ENCODE measurements at places on chromosomes 4 and X.

DNA sequence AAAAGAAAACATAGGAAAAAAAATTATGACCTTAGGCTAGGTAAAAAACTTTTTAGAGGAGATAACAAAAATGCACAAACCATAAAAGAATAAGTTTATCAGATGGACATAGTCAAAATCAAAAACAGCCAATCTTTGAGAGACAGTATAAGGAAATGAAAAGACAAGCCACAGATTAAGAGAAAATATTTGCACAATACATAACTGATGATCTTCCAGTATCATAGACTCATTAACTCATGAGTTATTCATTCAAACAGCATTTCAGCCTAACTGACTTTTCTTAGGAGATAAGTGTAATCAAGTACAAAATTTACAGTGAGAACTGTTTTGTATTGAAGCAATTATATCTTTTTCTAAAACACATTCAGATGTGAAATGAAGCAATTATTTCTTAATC is 183.8 kb downstream of the FBXO8 start:
- DNase-seq = no peak

GRCh38 chrX:16992951-16993350 is 46.5 kb downstream of the REPS2 start:
- no peak for DNase-seq

DNA sequence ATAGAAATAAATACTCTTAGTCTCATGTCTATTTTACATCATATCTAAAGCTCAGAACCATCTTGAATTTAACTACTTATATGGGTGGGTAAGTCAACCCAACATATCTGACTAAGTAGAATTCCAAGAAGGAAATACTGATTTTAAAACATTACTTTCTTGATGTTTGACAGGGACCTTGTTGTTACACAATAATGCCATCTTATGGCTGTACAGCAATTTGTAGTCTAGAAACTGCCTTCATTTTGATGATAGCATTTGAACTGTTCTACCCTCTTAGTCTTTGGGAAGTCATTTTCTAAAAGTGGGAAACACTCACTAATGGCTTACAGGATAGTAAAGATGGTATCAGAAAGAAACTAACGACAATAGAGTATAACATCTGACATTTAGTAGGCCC is 929.5 kb downstream of the DMD start:
- no peak for DNase-seq

DNA sequence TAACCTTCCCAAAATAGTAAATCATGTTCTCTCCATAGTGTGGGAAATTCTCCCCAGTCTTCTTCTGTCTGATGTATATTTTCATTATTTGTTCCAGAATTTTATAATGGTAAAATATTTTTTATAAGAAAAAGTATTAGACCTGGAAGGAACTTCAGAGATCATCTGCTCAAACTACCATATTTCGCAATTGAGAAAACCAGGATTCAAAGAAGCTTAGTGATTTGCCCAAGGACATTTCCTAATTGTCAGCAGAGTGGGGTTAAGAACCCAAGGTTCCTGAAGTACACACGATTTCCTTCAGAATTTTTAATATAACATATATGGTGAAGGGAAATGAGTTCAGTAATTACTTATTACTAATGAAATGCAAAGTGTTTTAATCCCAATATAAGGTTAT is 24.1 kb downstream of the OCIAD1 start:
- no peak for DNase-seq

GRCh38 chr4:15479913-15480185 is 10.2 kb downstream of the CC2D2A start:
- no peak for DNase-seq

DNA sequence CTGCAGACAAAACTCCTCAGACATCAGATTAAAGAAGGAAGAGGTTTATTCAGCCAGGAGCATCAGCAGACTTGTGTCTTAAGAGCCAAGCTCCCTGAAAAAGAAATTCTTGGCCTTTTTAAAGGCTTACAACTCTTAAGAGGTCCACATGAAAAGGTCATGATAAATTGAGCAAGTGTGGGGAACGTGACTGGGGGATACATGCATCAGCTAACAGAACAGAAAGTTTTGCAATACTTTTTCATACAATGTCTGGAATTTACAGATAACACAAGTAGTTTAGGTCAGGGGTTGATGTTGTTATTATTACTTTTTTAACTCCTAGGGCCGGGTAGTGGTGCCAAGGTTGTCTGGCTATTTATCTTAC is 55.6 kb upstream of the RBMX start:
- no peak for DNase-seq

GRCh38 chr4:85737254-85737653 is 262.3 kb downstream of the ARHGAP24 start:
- no peak for DNase-seq

- DNase-seq = no peak
Measured at GRCh38 chr4:107366016-107366735, 330.1 kb upstream of the DKK2 start.

DNA sequence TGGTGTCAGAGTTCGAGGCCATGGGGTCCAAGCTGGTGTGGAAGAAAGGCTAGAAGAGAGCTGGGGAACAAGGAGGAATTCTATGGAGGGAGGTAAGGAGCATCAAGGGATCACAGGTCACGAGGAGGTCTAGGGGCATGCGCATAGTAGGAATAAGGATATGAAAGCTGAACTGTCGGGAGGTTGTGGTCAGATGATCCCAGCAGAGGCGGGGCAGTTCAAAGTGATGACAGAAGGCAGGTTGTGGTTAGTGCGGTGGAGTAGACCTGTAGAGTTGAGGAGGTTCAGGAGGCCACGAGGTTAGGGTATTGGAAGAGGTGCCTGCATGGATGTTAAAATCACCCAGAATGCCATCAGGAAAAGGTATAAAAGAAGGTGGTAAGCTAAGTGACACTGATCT is 156.3 kb downstream of the TMEM164 start:
- no peak for DNase-seq

- no peak for DNase-seq
Measured at GRCh38 chrX:130772105-130772775, 130.8 kb downstream of the ENOX2 start.

DNA sequence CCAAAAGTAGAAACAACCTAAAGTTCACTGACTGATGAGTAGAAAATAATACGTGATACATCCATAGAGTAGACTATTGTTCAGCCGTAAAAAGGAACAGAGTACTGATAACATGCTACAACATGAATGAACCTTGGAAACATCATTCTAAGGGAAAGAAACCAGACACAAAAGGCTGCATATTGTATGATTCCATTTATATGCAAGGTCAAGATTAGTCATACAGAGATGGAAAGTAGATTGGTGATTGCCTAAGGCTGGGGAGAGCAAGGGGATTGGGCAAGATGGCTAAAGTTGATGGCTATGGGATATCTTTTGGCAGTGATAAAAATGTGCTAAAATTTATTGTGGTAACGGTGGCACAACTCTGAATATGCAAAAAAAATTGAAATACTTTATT is 209.1 kb downstream of the RELL1 start:
- no peak for DNase-seq

DNA sequence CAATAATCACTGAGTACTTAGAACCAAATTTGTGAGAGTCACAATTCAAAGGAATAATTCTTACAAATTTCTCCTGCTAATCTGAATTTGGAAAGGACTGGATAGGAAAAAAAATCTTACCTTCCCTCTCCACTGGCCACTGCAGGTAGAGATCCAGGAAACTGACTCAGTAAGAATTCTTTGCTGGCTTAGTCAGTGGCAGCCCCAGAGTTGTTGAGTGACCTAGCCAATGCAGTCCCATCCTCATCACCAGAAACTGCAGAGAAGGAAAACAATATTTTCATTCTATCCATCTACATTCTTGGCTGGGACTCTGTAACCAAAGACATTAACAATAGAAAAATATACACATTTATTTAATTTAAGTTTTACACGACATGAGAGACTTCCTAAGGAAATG is 572.0 kb downstream of the ADGRL3 start:
- DNase-seq = no peak

- no peak for DNase-seq
Measured at GRCh38 chr4:82780752-82781231, 17.8 kb downstream of the SCD5 start.

- no peak for DNase-seq
Measured at GRCh38 chr4:122047456-122048425, 95.9 kb upstream of the TRPC3 start.

DNA sequence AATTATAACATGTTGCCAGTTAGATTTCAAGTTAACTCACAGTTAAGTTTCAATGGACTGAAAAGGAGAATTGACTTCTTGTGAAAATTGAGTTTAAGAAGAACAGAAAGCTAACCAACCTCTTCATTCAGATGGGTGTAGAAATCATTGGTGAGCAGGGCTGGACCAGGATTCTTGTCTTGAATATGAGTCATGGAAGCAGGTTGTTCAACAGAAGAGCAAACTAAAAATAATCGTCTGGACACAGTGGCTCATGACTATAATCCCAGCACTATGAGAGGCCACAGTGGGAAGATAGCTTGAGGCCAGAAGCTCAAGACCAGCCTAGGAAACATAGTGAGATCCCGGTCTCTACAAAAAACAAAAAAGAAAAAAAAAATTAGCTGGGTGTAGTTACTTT is 98.2 kb downstream of the ARSJ start:
- DNase-seq = no peak

DNA sequence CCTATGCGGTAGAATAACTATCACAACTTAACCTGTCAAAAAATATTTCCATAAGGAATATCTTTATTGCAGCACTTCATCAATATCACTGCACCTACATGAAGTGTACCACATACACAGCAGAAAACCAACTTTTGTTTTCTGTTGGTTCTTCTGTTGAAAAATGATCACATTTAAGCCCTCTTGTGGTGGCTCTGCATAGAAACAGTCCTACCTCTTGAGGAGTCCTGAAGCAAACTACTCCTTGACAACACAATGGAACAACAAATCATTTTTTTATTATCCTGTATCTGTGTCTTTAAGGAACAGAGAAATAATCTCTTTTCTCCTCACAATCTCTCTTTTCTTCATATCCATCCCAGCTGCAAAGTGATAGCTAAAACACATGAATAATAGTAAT is 39.8 kb upstream of the ATOH1 start:
- DNase-seq = no peak

GRCh38 chrX:5242091-5242790 is 986.4 kb downstream of the NLGN4X start:
- no peak for DNase-seq

- no peak for DNase-seq
Measured at GRCh38 chr4:177047851-177048174, 255.1 kb upstream of the VEGFC start.

DNA sequence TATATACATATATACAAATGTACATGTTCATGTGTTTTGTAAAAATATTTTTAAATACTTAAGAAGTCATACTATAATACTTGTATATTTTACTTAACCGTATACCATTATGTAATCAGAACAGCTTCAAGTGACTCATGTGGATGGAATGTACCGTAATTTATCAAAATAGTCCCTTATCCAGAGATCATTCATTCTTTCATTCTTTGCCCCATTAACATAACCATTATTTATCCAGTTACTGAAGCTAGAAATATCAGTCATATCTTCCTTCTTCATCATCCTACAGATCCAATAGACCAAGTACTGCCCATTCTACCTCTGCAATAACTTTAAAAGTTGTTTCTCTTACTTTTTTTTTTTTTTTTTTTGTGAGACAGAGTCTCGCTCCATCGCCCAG is 164.2 kb downstream of the MAB21L2 start:
- DNase-seq = no peak

DNA sequence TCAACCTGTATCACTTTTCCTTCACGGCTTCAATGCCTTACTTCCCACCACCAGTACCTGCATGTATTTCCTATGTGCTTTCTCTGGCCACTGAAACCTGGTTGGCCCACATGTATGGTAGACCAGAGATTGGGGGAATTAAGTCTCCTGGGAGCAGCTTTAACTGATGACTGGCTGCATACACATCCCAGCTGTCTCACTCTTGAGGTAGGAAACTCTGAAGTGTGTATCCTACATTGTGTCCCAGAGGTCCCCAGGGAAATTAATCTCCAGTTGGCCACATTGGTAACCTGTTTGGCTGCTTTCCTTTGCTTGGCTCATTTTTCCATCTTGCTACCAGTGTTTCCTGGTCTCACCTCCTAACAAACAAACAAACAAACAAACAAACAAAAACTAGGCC is 124.4 kb downstream of the ZNF827 start:
- no peak for DNase-seq

GRCh38 chrX:3815896-3816664 is 102.6 kb upstream of the PRKX start:
- DNase-seq = peak; percentile 65
